ENCODE measurements at places on chromosomes 1 and 21. TPM values are rescaled to one million over a fixed set of nuclear protein-coding genes. Genes with fewer than 3 reads are reported as not detected.

Gene TMEM52
- 0.55 TPM for total RNA-seq

Gene ELAVL4
- not detected for total RNA-seq

Gene ICOSLG
- total RNA-seq = 4.9 TPM

Gene OPRD1
- not detected for total RNA-seq

Gene GATAD2B
- 104 TPM for total RNA-seq

Gene PLA2G2D
- total RNA-seq = not detected

GRCh38 chr21:31213787-31214186 lies 130.3 kb downstream of the TIAM1 start:
- peak; percentile 13 for DNase-seq

DNA sequence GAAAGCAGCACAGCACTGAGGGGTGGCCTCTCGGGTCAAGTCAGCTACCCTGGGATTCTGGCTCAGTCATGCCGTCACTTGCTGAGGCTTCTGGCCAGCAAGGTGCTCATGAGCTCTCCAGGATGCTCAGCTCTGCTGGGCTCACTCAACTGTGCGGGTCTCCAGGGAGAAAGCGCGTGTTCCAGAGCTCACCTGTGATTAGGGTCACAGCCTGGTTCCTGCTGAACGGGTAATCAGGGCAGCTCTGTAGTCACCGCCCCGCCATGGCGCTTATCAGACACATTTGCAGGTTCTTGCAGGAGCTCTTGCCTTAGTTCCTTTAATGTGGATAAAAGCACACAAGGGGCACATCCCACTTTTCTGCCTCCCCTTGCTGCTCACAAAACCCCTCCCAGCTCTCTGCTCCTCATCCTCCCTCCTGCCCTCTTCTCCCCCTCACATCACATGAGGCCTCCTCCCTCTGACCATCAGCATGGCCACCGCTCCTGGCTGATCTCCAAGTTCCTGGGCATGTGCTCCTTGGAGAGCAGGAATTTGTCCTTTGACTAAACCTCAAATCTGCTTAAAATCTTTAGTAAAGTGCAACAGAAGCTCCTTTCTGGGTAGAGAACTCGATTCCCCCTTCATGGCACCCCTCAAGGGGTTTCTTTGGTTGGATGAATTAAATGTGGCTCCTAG lies 2.0 kb downstream of the PCP4 start:
- no peak for DNase-seq

GRCh38 chr1:210477328-210477924 lies 148.7 kb downstream of the HHAT start:
- no peak for DNase-seq

- DNase-seq = no peak
Measured at GRCh38 chr1:65021795-65022194, 55.4 kb upstream of the JAK1 start.

GRCh38 chr1:43452789-43453441 lies 816 bp downstream of the HYI start:
- DNase-seq = peak; percentile 9
